ENCODE measurements at places on chromosomes 2 and 18.

- no peak for DNase-seq
Measured at GRCh38 chr2:31274401-31275075, 40.6 kb downstream of the EHD3 start.

DNA sequence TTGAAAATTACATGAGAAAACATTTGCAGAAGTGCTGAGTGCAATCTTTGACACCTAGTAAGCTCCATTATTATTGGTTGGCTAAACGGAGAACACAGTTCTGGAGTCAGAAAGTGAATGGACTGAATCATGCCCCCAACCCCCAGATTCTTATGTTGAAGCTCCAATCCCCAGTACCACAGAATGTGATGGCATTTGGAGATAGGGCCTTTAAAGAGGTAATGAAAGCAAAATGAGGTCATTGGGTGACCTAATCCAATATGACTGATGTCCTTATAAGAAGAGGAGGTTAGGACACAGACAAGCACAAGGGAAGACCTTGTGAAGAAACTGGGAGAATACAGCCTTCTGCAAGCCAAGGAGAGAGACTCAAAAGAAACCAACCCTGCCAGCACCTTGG lies 200.9 kb upstream of the EPAS1 start:
- no peak for DNase-seq

GRCh38 chr2:37421686-37422085 lies 77.3 kb downstream of the QPCT start:
- no peak for DNase-seq

- DNase-seq: no peak
Measured at GRCh38 chr2:36397728-36398413, 42.3 kb downstream of the CRIM1 start.

DNA sequence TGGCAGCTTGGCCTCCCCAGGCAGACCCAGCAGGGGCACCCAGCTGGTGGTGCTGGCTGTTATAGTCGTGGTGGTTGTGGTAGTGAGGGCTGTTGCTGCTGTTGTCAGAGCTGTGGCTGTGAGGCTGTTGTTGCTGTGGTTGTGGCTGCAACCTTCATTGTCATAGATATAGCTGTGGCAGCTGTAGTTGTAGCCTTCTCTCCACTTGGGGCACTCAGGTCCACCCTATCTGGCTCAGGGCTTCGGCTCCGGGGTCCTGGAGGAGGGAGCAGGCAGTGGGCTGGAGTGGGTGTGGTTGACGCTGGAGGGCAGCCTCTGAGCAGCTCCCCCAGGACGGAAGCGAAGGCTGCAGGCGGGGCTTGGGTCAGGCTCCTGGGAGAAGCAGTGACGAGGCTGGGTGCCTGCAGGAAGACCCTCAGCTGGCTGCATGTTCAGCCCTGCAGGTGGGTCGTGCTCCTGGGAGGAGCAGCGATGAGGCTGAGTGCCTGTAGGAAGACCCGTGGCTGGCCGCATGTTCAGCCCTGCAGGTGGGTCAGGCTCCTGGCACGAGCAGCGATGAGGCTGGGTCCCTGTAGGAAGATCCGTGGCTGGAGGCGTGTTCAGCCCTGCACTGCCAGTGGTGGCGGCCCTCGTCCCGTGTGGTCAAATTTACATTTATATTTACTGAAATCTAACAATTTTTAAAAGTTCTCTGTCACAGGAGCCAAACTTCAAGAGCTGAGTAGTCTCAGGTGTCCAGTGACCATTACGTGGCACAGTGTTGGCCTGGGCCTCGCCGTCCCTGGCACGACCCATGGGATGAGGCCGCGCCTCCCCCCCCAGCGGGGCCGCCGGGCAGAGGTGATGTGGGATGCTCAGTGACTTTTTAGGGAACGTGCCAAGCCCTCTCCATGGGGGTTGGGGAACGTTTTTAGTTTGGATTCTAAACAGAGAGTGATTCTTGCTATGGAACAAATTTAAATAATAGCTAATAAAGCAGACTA lies 79.2 kb upstream of the PXDN start:
- no peak for DNase-seq

GRCh38 chr2:233005096-233005495 lies 8.0 kb downstream of the NGEF start:
- no peak for DNase-seq

DNA sequence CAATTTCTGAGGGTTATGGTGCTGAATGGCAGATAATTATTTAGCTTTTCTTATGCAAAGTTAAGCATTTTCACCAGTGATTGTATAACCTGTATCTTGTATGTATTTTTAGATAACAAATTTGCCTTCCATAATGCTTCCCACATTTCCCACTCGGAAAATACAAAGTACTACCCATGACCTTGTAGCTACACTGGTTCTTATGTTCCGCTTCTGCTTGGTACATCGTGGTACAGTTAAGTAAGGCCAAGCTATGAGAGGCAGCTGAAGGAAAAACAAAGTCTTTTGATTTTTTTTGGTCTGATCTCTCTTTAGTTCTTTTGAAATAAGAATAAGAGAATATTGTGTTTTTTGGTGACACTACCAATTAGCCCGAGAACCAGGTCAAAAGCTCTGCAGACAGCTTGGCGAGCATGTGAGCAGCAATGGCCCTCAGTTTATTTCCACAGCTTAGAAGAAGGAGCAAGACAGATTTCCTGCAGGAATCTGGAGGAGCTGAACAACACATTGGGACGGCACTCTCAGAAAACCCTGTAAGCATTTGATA lies 26.8 kb downstream of the SH3YL1 start:
- DNase-seq: no peak

DNA sequence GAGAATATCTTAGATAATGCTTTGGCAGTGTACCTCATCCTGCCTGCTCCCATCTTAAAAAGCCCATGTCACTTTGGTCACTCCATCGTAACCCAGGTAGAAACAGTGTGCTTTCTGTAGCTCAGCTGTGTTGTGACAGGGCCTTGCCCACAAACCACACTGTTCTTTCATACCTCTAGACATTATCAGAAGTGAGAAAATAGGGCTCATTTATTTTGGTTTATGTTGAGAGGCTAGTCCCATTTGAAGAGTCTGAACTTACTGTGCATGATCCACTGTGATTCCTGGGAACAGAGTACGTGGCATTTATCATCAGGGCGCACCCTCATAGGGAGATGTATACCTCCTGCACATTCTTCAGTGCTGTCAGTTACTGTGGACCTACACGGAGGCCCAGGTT lies 69.7 kb downstream of the FEZ2 start:
- no peak for DNase-seq

DNA sequence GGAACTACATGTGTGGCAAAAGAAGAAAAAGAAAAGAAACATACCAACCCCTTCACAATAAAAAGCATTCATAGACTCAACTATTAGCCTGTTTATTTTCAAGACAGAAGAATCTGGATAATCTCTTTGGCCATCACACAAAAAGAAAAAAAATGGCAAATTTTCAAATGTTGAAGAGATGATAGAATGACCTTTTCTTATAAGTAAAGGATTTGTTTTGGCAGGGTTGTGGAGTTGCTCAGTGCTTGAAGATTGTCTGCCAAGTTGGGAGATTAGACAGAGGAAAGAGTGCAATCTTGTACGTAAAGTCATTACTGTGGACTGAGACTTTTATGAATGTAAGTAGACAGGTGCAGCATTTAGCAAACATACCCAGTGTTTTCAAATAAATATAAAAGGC lies 18.5 kb upstream of the FAM171B start:
- DNase-seq: no peak

DNA sequence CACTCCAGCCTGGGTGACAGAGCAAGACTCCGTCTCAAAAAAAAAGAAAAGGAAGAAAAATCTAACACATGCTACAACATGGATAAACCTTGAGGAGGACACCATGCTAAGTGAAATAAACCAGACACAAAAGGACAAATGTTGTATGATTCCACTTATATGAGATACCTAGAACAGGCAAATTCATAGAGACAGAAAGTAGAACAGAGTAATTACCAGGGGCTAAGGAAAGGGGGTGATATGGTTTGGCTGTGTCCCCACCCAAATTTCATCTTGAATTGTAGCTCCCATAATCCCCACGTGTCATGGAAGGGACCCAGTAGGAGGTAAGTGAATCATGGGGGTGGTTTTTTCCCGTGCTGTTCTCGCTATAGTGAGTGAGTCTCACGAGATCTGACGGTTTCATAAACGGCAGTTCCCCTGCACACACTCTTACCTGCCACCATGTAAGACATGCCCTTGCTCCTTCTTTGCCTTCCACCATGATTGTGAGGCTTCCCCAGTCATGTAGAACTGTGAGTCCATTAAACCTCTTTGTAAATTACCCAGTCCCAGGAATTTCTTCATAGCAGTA lies 91.4 kb upstream of the CABLES1 start:
- DNase-seq: no peak

GRCh38 chr18:75097491-75098225 lies 111.3 kb downstream of the PTGR3 start:
- DNase-seq: no peak

- DNase-seq: no peak
Measured at GRCh38 chr2:192128655-192129054, 66.1 kb downstream of the TMEFF2 start.

DNA sequence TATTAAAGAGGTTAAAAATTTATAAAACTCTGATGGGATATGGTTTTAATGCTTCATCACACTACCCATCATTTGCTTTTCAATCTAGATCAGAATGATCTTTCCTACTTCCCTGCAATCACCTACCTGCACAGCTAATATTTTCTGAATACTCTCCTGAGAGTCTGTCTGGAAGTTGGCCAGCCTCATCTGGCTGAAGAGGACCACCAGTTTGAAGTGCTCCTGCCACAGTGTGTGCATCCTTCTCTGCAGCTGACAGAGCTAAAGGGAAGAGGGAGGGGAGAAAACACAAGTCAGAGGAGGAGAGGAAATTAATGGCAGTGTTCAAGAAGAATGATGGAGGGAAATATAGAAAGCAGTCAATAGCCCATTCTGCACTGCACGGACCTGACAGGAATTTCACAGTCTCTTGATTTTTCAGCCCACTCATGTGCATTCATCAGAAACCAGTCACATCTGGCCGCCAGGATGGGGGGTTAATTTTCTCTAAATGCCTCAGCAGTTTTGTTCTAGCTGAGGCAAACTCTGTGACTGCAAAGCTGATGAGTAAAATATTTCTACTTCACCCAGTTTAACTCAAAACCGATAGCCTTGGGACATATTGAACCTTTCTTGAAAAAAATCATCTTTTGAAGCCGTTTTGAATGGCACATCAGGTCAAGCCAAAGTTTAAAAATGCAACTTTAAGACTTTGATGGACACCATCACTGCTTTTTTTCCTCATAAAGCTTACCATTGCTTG lies 201.8 kb upstream of the KLHL14 start:
- DNase-seq: no peak

GRCh38 chr2:29159125-29159524 lies 43.9 kb downstream of the CLIP4 start:
- DNase-seq: no peak

GRCh38 chr2:216657980-216658379 lies 24.8 kb downstream of the IGFBP2 start:
- no peak for DNase-seq

DNA sequence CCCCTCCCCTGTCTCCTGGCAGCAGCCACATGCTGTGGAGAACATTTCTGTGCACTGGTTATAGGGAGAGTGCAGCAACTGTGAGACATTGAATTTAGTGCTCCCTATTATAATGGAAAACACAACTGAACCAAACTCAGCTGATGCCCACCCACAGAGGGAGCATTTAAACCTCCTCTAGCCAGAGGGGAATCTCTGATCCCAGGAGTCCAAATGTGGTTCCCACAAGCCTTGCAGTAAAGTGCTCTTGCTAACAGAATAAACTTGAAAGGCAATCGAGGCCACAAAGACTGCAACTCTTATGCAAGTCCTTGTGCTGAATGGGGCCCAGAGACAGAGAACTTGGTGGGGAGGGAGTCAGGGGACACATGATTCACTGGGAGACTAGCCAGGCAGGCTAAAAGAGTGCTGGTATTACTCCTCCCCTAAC lies 638.8 kb upstream of the VRK2 start:
- no peak for DNase-seq

DNA sequence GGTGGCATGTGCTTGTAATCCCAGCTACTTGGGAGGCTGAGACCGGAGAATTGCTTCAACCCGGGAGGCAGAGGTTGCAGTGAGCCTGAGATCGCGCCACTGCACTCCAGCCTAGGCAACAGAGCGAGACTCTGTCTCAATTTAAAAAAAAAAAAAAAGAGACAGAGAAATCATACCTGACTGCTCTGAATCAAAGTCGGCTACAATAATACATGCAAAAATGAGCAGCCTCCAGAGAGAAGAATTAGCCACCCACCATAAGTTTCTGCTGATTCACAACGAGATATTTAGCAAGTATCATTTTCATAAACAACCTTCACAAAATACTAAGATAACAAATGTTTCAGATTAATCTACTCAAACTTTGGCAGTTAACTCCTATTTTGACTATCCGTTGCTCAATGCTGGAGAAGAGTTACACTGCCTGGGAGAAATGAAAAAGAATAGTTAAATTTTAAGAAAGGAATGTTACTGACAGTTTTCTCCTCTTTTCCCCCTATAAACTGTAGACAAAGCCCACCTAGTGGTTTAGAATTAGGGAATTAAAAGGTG lies 1.5 kb downstream of the OSBPL1A start:
- no peak for DNase-seq

DNA sequence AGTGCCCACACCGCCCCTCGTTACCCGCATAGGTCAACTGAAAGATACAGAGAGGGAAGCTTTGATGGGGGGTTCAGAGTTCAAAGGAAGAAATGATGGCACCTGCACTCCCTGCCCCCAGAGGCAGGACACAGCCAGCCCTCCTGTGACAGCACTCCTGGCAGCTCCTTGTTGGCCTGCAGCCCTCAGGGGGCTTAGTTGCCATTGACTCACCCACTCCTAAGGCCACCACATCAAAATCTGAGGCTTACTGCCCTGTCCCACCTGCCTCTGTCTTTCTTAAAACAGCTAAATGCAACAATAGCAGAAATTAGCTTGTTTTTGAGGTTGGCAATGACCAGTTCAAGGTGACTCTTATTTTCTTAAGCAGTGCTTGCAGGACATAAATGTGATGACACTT lies 31.6 kb upstream of the SLC35F6 start:
- no peak for DNase-seq

GRCh38 chr2:218896501-218897393 lies 16.1 kb downstream of the WNT10A start:
- DNase-seq: no peak

- no peak for DNase-seq
Measured at GRCh38 chr2:32752205-32752604, 124.4 kb downstream of the TTC27 start.

- no peak for DNase-seq
Measured at GRCh38 chr2:49174750-49175149, 20.4 kb upstream of the FSHR start.

Measured in forelimb muscle (tissue), 1 donor.